ENCODE measurements at places on chromosomes 16 and 17.

GRCh38 chr16:65476448-65476955 is 354.6 kb upstream of the CDH11 start:
- H3K27me3 ChIP-seq, result no peaks in the 10 kb centered on the region
- H3K4me1 ChIP-seq, result no peaks in the 10 kb centered on the region
- H3K36me3 ChIP-seq, result no peaks in the 10 kb centered on the region
- H3K27ac ChIP-seq, result no peak overlapping the region

- no peaks in the 10 kb centered on the region for H3K36me3 ChIP-seq
- DNase-seq, result no peak
- H3K27me3 ChIP-seq, result peaks cover 13% of the 10 kb centered on the region
Observed at GRCh38 chr17:69333561-69333960, 6.6 kb upstream of the ABCA5 start.

DNA sequence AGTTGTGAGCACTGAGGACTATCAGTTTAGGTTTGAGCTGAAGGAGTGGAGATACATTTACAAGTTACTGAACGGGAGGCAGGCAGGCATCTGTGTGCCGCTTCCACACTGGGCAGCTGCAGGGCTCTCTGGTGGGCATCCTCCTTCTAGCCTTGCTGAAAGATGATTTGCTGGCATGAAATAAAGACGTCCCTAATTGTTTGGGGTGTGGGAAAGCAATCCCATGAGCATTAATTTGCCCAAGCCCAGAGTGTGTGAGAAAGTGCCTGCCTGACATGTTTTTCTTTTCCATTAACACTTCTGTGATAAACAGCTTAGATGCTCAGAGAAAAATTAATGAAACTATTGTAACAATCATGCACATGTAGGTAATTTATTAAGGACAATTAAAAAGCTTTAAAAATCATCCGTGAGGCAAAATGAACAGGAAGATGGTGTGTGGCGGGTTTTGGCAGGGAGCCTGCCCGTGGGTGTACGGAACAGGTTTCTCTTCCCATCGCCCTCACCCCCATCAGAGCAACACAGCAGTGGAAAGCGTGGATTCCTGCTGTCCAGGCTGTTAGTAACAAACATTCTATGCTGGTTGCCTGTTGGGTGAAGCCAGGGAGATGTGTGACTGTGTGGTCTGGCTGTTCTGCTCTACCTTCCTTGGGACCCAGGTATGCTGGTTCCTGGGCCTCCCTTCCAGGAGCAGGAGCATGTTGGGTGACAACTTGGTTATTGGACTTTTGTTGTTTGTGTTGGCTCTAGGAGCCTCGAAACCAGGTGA is 191.9 kb downstream of the MSI2 start:
- H3K36me3 ChIP-seq, result peaks cover 8% of the 10 kb centered on the region
- H3K27me3 ChIP-seq, result no peaks in the 10 kb centered on the region
- H3K4me1 ChIP-seq, result peaks cover 66% of the 10 kb centered on the region
- H3K27ac ChIP-seq, result peak overlapping the region; percentile 14

GRCh38 chr16:52729731-52730130 is 182.8 kb upstream of the TOX3 start:
- no peak overlapping the region for H3K27ac ChIP-seq
- no peaks in the 10 kb centered on the region for H3K27me3 ChIP-seq
- H3K4me1 ChIP-seq, result no peaks in the 10 kb centered on the region
- no peak for DNase-seq
- no peaks in the 10 kb centered on the region for H3K36me3 ChIP-seq
- H3K4me3 ChIP-seq, result no peak overlapping the region
